ENCODE measurements at places on chromosomes 1 and 21.

DNA sequence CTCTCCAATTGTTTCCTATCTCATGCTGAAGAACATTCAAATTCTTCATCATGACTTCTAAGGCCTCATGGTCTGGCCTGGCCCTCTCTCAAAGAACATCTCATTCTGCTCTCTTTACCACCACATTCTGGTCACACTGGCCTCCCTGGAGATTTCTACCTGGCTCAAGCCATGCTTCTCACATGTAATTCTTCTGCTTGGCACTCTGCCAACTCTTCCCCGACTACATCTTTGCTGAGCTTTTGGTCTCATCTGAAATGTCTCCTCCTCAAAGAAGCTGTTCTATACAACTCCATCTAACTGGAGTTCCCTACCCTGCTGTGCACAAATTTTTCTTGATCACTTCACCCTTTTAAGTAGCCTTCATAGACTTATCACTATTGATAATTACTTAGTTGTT lies 1.4 kb upstream of the TBX19 start:
- DNase-seq, result no peak

DNA sequence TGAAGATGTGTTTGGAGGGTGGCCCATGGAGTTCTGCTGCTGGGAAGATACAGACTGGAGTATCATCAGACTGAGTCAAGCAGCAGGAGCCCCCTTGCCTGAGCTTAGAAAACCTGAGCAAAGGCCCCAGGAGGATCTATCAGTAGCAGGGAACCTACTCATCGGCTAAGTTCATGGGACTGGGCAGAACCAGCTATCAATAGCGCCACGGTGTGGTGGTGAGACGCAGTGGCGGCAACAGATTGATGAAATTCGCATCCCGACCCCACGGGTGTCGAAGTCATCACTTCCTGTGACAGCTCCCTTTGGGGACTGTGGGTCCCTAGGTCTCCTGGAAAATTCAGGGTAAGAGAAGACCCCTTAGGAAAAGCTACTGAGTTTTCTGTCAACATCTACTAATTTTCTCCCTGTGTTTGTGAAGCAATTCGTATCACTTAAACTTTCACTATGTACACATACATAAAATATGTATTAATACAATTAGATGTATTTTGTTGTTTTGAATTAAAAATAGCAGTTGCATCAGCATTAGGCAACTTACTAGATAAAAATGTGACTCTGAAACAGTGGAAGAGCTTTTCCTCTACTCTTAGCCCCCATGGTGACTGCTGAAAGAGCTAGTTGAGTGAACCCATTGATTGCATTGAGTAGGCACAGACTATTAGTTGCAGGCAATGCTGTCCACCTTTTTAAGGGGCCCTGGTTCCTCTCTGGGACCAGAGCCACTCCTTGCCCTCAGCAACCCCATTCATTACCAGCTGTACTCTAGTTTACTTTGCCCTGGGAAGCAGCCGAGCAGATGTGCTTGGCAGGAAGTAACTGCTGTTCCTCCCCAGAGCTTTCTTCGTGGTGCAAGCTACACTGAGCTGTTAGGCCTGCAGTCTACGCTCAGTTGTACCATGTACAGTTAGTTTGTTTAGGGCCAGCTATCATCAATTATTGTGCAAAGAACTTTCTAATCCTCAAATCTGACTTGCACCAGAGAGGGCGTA lies 7.3 kb upstream of the CACNA1S start:
- no peak for DNase-seq

- no peak for DNase-seq
Observed at GRCh38 chr21:43323244-43324005, 103.5 kb downstream of the SIK1 start.

GRCh38 chr1:64934115-64934877 lies 32.1 kb downstream of the JAK1 start:
- no peak for DNase-seq

GRCh38 chr1:9062846-9063245 lies 6.6 kb downstream of the SLC2A5 start:
- DNase-seq, result no peak

GRCh38 chr1:167469280-167469965 lies 48.9 kb downstream of the CD247 start:
- DNase-seq, result no peak

DNA sequence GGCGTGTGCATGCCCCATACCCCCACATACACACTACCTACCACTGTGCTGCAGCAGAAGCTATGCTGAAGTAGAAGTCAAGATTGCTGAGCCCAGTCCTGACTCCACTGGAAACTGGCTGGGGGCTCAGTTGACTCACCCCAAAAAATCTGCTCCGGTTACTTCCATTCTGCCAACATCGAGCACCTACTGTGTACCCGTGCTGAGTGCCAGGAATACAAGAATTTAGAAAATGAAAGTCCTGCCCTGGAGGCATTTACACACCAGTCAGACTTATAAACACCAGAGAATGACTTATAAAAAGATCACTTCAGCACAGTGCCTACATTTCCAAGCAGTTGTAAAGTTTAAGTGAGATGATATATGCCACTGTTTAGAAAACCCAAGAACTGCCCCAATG lies 99.1 kb downstream of the NMNAT2 start:
- no peak for DNase-seq

GRCh38 chr1:226814751-226815537 lies 55.5 kb upstream of the PSEN2 start:
- peak; percentile 62 for DNase-seq

- DNase-seq, result no peak
Observed at GRCh38 chr1:94731891-94732290, 88.3 kb upstream of the SLC44A3 start.

GRCh38 chr1:210937846-210938245 lies 196.1 kb downstream of the KCNH1 start:
- DNase-seq, result no peak

GRCh38 chr1:211174375-211174774 lies 40.4 kb upstream of the KCNH1 start:
- no peak for DNase-seq

- DNase-seq, result no peak
Observed at GRCh38 chr1:44853201-44853600, 10.1 kb upstream of the PTCH2 start.

GRCh38 chr1:12661606-12662219 lies 17.8 kb downstream of the AADACL4 start:
- DNase-seq, result no peak

- no peak for DNase-seq
Observed at GRCh38 chr1:69077633-69078032, 490.1 kb upstream of the LRRC7 start.

GRCh38 chr1:174005032-174005431 lies 17.1 kb downstream of the RC3H1 start:
- DNase-seq, result no peak

GRCh38 chr1:26772687-26773086 lies 15.1 kb upstream of the PIGV start:
- DNase-seq, result no peak

GRCh38 chr1:230087717-230088105 lies 20.7 kb downstream of the GALNT2 start:
- DNase-seq, result no peak

- no peak for DNase-seq
Observed at GRCh38 chr1:59718064-59718988, 96.4 kb upstream of the HOOK1 start.

DNA sequence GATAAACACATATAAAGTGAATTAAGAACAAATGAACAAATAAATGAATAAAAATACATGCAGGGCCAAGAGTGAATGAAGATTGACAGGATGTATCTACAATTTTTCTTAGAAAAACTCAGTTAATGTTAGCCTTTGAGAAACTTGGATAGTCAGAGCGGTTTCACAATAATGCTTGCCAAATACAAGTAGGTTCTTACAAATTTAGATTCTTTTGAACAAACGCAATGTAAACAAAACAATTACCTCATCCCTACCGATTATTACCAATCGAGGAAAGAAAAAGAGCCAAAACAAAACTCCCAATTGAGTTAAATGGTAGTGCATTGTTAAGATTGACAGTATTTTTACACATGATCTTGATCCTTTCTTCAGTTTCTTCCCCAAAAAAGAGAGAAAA lies 176.9 kb upstream of the DEPDC1 start:
- no peak for DNase-seq

DNA sequence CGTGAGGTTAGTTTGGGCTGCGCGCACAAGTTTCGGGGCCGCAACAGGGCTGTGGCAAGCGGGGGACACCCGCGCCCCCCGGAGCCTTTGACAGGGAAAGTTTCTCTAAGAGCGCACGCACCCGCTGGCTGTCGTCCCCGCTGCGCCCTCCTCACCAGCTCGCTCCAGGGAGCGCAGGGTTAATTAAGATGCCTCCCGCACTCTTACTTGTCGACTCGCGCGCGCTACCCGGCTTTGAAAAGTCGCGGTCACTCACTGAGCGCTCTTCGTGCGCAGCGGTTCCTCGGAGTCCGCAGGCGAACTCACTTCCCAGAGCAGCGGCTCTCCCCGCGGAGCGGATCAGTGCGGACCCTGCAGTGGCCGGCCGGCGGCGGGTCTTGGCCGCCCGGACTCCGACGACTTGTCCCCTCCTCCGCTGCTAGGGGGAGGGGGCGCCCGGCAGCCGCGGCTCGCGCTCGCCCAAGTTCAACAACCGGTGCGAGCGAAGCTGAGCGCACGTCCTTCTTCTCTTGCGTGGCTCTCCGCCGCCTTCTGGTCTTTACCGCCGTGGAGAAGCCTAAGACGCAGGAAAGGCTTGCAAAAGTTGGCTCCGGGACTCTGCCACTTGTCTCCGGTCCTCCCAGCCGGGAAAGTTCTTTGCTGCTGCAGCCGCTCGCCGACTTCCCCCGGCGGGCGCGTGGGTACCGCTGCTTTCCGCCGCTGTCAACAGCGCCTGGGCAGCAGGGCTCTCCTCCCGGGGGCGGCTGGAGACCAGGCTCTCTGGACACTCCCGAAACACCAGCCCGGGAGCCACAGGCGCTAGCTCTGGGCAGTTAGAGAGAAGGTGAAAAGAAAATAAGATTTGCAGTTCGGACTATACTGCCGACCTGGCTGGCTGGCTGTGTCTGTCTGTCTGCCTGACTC lies 506 bp downstream of the JUN start:
- DNase-seq, result no peak

DNA sequence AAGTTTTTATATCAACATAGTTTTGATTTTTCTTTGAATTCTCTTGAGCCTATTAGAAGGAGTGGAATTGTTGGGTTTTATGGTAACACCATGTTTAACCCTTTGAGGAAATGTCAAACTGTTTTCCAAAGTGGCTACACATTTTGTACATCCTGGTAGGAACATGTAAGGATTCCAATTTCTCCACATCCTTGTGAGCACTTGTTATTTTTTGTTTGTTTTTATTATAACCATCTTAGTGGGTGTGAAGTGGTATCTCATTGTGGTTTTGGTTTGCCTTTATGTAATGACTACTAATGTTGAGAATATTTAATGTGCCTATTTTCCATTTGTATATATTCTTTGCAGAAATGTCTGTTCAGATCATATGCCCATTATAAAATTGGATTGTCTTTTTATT lies 120.5 kb downstream of the FGGY start:
- no peak for DNase-seq

DNA sequence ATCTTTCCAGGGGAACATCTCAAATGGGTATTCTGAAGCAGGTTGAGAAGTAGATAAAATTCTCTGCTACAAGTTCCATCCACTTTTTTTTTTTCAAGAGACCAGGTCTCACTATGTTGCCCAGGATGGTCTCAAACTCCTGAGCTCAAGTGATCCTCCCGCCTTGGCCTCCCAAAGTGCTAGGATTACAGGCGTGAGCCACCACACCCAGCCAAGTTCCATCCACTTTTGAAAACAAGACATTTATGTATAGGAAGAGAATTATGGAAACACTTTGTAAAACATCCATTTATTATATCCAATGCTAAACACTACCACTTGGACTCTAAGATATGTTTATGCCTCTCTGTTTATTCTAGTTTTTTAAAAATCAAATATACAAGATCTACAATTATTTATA lies 13.4 kb downstream of the HNRNPU start:
- no peak for DNase-seq

- no peak for DNase-seq
Observed at GRCh38 chr1:2046953-2047748, 3.1 kb upstream of the PRKCZ start.

DNA sequence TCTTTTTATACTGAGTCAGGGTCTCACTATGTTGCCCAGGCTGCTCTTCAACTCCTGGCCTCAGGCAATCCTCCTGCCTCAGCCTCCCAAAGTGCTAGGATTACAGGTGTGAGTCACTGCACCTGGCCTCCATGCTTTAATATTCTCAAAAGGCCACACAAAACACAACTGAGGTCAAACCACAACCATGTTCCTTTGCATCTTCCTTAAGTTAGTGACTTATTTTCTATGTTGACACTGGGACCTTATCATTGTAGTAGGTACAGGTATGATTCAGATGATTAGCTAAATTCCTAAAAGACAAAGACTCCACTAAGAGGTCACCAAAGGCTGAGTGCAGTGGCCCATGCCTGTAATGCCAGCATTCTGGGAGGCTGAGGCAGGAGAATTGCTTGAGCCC lies 131.9 kb upstream of the ATP1B1 start:
- no peak for DNase-seq

- DNase-seq, result no peak
Observed at GRCh38 chr21:38839328-38840286, 33.9 kb downstream of the ETS2 start.

GRCh38 chr1:243708210-243708609 lies 141.8 kb downstream of the AKT3 start:
- DNase-seq, result no peak

GRCh38 chr1:181353526-181353925 lies 129.8 kb upstream of the CACNA1E start:
- no peak for DNase-seq

DNA sequence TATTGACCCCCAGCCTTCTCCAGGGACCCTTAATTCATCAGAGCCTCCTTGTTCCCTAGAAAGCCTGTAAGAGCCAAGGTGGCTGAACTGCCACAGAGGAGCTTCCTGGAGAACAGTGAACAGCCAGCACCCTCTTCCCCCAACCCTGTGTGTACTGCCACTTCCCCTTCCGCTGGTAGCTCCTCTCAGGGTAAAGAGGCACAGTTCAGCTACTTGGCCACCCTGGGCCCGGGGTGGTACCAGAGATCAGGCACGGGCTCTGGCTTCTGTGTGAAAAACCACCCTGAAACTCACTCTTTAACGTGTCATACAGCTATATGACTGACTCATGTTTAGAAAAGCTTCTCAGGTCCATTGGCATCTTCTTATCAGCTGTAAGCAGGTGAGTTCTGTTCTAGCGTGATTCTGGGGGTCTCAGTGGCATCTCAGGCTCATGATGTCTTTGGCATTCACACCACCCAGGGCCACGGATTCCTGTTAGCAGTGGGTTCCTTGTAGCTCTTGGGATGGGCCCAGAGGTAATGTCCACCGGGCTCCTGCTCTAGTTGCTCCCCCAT lies 22.4 kb downstream of the ARMH1 start:
- no peak for DNase-seq

DNA sequence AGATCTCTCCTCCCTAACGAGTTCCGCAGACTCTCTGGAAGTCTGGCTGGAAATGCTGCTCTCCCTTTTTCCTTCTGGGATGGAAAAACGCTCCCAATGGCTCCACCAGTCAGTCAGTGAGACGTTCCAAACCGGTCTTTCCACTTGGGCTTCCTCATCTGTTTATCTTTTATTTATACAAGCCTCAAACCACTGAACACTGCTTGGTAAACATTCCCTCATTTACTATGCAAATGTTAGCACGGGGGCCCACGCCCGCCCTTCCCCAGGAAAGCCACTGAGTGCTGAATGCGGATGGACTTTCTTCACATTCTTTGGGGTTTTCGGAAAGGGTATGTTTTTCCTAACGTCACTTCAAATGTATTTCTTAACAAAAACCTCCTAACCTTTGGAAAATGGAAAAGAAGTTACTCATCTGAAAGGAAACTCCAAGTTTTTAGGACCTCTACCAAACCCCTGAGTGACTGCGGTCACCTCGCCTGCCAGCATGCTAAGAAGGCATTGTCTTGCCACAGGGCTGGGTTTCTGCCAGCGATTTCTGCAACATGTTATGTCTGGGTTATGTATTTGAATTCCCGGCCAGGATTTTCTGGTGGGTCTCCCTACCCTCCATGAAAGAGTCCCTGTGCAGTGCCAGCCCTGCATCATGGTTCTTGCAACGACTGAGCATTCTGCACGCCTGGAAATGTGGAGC lies 14.0 kb upstream of the UMODL1 start:
- DNase-seq, result peak; percentile 72

All from right forelimb (tissue), 1 donor.